Body of pancreas (tissue), 4 donors: ENCODE measurements at places on chromosomes 1 and 21.

DNA sequence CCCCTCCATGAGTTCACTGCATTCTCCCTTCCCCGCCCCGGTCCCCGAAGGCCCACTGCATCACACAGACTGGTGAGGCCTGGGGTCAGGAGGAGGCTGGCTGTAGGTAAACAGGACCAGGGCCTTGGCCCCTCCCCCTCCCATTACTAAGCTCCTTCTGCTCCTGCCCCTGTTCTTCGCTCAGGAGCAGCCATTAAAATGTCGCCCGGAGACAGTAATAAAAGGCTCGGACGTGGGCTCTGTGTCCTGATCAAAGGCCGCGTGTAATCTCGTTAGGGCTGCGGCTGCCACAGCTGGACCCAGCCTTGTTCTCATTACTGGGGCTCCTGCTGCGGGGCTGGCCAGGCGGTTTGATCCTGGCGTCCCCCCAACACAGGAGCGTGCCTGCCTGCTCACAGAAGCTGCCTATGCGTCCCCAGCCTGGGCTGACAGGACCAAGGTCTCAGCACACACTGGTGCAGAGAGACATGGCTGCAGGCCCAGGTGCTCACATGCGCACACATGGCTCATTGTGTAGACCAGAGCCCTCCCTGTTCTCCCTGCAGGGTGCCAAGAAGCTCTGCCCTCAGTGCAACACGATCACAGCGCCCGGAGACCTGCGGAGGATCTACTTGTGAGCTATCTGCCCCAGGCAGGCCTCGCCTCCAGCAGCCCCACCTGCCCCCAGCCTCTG lies 24.0 kb downstream of the TMEM53 start:
- no peaks in the 10 kb centered on the region for H3K4me1 ChIP-seq
- DNase-seq = no peak
- H3K4me3 ChIP-seq = no peak overlapping the region
- H3K27me3 ChIP-seq = no peaks in the 10 kb centered on the region

DNA sequence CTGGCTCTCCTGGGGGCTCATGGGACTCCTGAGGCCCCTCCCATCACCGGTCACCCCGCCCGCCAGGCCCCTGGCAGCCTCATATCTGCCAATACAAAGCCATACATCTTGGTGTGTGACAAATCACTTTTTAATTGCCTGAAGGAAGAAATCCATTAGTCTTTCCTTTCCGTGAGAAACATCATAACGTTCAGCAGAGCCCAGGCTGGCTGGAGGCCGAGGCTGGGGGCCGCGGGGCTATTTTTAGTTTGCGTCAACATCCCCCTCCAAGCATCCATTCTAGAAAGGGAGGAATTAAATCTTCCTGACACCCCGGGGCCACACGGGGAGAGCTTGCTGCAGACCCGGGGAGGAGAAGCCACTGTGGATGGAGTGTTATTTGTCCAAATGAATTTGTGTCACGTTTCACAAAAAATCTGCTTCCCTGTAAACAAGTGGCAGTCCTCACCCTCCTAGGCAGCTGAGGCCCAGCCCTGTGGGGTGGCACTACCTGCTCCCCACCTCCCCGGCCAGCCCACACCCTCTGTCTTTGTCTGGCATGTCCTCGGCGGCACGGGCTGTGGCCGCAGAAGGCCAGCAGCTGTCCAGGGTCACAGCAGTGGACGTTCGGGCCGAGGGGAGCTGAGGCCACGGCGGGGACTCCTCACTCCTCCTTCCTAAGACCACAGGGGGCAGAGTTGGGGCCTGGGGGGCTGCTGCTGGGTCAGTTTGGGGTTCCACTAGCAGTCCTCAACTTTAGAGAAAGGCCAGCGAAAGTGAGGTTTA lies 236.9 kb upstream of the VAMP3 start:
- no peaks in the 10 kb centered on the region for H3K36me3 ChIP-seq
- H3K4me3 ChIP-seq = no peak overlapping the region
- no peaks in the 10 kb centered on the region for H3K4me1 ChIP-seq
- H3K27ac ChIP-seq = no peak overlapping the region
- H3K27me3 ChIP-seq = no peaks in the 10 kb centered on the region

DNA sequence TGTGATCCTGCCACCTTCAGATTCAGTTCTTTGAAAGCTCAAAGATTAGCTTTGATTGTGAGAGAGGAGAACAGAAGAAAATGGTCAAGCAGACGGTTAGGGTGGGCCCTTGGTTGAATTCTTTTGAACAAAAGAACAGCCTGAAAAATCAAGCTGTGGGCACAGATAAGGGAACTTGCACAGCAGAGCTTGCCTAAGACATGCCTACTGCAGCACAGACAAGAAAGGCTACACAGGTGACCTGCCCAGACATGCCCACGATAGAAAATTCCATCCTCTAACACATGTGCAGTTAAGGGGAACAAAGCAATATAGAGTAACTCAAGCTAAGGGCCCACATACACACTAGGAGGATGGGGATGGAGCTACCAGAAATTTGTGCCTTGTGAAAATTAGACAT lies 512.5 kb upstream of the LRRC7 start:
- no peak for DNase-seq
- H3K4me1 ChIP-seq = no peaks in the 10 kb centered on the region
- no peak overlapping the region for H3K27ac ChIP-seq
- H3K36me3 ChIP-seq = no peaks in the 10 kb centered on the region
- H3K27me3 ChIP-seq = no peaks in the 10 kb centered on the region
- no peak overlapping the region for H3K4me3 ChIP-seq

DNA sequence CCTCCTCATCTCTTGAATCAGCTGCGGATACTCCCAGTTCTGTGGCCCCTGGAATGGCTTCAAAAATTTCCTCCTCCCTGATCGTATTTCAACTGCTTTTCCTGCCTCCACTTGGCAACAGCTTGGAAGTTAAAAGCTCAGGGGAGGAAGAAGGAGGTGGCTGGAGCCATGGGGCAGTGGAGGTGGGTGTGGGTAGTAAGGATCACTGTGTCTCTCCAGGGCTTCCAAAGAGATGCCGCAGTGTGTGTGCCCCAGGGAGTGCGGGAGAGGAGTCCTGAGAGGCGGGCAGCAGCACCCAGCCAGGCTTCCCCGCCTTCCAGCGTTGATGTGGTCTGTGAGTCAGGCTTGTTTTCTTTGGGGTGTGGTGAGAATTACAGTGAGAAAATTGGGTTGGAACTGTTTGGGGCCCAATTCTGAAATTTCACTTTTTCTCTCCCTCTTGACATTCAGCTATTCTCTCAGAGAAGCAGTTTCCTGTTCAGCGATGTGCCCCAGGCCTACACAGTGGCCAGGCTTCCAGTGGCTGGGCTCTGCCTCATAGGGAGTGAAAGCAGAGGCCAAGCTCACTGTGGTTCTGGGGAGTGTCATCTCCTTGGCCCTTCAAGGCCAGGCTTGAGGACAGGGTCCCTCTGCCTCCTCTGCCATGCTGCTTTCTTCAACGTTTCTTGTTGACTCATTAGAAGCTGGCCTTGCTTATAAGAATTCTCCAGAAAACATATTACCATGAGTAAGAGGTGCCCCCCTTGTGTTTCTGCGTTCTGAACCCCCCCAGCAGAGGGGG lies 69.0 kb downstream of the PGM1 start:
- H3K27ac ChIP-seq = no peak overlapping the region
- no peak overlapping the region for H3K4me3 ChIP-seq
- DNase-seq = no peak
- H3K36me3 ChIP-seq = peaks cover 5% of the 10 kb centered on the region
- H3K27me3 ChIP-seq = no peaks in the 10 kb centered on the region
- H3K4me1 ChIP-seq = no peaks in the 10 kb centered on the region

DNA sequence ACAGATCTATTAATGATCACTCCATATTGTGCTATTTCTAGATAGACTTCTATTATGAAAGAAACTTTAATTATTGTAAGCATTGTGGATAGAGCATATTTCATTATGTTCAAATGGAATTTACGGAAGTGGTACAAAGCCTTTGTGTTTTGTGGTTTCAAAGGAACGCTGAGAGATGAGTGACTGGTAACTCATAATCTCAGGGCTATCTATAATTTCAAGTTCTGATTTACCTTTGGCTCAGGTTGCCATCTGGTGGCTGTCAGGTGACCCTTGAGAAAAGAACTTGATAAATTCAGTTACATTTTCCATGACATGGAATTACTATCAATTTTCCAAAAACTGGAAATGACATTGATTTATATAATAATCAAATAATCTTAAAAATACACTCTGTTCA lies 12.2 kb downstream of the NTNG1 start:
- no peak overlapping the region for H3K27ac ChIP-seq
- no peaks in the 10 kb centered on the region for H3K36me3 ChIP-seq
- no peak for DNase-seq
- H3K27me3 ChIP-seq = no peaks in the 10 kb centered on the region
- H3K4me1 ChIP-seq = no peaks in the 10 kb centered on the region

DNA sequence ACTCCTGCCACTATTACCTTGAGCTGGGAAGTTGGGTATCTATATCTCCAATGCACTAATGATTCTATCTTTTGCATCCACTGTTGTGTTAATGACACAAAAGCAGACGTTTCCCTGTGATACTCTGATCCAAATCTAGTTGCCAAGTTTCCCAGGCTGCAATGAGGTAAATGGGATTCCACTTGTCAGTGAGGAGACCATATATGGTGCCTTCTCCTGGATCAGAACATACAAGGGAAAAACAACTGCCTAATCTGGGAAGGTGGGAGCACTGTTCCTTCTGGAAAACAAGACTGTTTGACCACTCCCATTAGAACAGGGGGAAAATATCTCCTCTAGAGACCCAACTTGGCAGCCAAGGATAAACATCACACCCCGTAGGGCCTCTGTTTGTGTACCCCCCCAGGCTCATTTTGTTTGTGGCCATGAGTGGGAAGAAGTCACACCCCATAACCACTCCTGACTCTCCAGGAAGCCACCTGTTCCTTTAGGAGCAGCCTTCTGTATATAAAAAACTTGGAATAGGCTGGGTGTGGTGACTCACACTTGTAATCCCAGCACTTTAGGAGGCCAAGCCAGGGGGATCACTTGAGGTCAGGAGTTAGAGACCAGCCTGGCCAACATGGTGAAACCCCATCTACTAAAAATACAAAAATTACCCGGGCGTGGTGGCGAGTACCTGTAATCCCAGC lies 28.5 kb upstream of the SLC6A9 start:
- no peaks in the 10 kb centered on the region for H3K27me3 ChIP-seq
- no peaks in the 10 kb centered on the region for H3K36me3 ChIP-seq
- no peak for DNase-seq

- peaks cover 9% of the 10 kb centered on the region for H3K4me1 ChIP-seq
- peak; percentile 83 for DNase-seq
- H3K36me3 ChIP-seq = no peaks in the 10 kb centered on the region
- no peak overlapping the region for H3K4me3 ChIP-seq
Observed at GRCh38 chr1:179002552-179003345, 22.9 kb upstream of the FAM20B start.

GRCh38 chr1:158249646-158250045 lies 4.6 kb upstream of the CD1A start:
- DNase-seq = no peak
- no peak overlapping the region for H3K4me3 ChIP-seq
- no peaks in the 10 kb centered on the region for H3K27me3 ChIP-seq
- H3K27ac ChIP-seq = no peak overlapping the region
